ENCODE measurements at places on chromosomes 2 and 18.

GRCh38 chr2:120452945-120453634 lies 107.2 kb downstream of the INHBB start:
- no peak for DNase-seq

DNA sequence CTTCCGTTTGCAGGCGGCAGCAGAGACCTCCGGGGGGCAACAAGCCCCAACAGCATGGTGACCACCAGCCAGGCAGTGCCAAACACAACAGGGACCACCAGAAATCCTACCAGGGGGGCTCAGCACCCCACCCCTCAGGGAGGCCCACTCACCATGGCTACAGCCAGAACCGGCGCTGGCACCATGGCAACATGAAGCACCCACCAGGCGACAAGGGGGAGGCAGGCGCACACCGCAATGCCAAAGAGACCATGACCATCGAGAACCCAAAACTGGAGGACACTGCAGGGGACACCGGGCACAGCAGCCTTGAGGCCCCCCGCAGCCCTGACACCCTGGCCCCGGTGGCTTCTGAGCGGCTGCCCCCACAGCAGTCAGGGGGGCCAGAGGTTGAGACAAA lies 192.9 kb downstream of the SMAD7 start:
- no peak for DNase-seq

GRCh38 chr18:5546660-5547059 lies 2.9 kb upstream of the EPB41L3 start:
- DNase-seq = no peak

DNA sequence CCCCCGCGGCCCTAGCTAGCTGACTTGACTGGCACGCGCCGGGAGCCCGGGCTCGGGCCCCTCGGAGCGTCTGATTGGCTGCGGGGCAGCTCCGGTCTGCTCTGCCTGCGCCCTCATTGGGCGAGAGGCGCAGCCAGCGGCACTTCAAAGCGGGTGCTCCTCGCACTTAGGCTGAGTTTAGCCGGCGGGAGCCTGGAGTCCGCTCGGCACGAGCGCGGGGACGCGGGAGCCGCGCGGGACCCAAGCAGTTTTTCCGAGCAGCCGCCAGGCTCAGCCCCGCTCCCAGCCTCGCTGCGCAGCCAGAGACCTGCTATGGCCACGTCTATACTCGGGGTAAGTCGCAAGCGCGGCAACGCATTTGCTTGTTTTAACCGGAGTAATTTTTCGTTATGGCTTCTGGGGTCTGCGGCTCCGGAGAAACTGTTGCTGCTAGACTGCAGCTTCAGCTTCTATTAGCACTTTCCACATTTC lies at the start of gene SP9:
Gene SP9 (plus strand): TSS at position 174 of the 471 bp plus-strand sequence. CDS start 139 bp downstream, at position 313.
- DNase-seq = no peak

- DNase-seq = no peak
These were observed 109.8 kb downstream of the ADCYAP1 start for GRCh38 chr18:1014509-1014908.

- DNase-seq = no peak
These were observed 1392.9 kb upstream of the ACVR2A start for GRCh38 chr2:146451972-146452371.

- DNase-seq = no peak
These were observed 98.1 kb downstream of the ARMC9 start for GRCh38 chr2:231296401-231296974.

GRCh38 chr18:8427339-8427738 lies 181.9 kb upstream of the RAB12 start:
- DNase-seq = no peak

GRCh38 chr2:127932199-127932876 lies 46.6 kb upstream of the AMMECR1L start:
- no peak for DNase-seq

DNA sequence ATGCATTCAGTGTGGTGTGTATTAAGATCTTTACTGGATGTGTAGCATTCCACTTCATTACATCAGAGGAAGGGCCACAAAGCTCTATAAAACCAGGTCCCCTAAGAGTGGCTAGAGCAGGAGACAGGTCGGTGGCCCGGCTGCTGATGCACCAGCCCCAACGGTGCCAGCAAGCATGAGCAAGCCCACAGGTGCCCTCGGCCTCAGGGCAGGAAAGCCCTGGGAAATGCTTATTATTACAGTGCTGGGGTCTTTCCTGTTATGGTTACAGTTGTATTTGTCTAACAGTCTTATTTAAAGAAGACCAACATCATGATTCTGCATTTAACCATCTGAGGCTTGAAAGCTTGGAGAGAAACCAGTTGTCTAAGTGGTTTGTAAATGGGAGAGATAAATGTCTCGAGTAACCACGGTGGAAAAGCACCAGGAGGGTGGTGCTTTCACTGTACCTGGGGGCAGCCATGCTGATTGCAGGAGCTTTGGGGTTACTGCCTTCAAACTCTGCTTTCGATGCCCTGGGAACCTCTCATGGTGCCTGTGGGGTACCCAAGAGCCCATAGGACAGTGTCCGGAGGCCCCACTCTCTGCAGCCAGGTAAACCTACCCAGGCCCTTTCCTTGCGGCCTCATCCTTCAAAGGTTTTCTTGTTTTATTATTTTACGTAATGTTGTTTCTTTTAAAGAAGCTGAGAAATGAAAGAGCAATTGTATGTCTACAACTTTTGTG lies 133.1 kb downstream of the SH3RF3 start:
- DNase-seq = no peak

DNA sequence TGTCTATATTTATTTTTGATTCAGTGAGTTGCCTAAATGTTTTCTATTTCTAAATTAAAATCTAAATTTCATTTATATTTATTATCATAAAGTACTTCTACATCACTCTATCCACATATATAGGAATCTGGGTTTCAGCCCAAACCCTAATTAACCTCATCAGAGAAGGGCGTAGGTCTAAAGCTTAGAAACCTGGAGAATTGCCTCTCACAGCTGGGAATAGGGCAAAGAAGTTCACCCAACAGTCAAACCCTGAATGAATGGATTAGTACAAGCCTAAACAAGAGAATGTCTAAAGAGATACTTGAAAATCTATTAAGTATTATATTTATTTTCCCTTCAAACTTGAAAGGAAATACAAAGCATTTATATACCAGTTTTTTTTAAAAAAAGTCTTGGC lies 26.2 kb downstream of the TFPI start:
- DNase-seq = no peak

DNA sequence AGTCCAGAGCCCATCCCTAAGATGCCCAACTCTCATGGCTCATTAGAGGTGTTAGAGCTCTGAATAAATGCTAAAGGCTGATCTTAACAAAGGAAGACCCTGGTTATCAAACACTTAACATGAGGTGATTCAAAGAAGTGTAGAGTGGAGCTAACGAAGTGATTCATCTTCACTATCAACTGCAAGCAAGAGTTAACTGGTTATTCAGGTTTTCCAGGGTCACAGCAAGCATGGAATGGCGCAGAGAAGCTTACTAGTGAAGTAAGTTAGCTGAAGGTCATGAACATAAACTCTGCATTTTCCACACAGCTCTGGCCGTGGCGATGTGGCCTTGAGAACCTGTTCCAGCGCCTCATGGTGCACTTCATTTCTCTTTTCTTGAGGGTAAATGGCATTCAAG lies 17.0 kb downstream of the RND3 start:
- no peak for DNase-seq

- no peak for DNase-seq
These were observed 35.9 kb upstream of the CCDC93 start for GRCh38 chr2:118049816-118050140.

- no peak for DNase-seq
These were observed 364.3 kb upstream of the MEX3C start for GRCh38 chr18:51561821-51562220.

- DNase-seq = no peak
These were observed 217.6 kb downstream of the TMEM182 start for GRCh38 chr2:102979429-102979828.

GRCh38 chr18:21179590-21180220 lies 62.3 kb upstream of the GREB1L start:
- DNase-seq = peak; percentile 19

GRCh38 chr18:22346953-22347605 lies 70.6 kb downstream of the CTAGE1 start:
- DNase-seq = no peak

DNA sequence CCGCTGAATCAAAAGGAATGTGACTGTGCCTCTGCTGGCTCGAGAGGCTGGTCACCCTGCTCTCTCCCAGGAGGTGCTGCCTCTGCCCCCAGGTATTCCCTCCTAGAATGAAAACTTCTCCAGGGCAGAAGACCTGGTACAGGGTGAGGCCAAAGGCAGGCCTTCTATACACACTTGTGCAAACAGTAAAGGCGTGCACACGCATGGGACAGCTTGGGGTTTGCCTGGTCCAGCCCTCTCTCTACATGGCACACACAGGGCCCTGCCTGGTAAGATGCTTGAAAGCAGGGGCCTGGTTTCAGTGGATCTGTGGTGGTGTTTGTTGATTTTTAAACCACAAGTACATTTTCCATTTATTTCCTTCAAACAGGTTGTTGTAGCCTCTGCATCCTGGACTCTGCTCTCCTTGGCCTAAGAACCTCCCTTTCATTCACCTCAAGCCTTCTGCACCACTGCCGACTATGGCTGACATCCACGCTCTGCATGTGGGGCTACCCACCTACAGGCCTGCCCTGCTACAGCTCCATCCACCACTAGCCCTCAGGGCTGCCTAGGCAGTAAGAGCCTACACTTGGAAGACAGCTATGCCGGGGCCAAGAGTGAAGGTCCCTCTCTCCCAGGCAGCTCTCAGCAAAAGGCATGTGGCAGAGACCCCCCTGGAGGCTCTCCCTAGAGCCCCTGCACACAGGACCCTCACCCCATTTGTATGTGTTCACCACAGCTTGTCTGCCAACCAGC lies 190.7 kb downstream of the ZBTB7C start:
- DNase-seq = no peak

DNA sequence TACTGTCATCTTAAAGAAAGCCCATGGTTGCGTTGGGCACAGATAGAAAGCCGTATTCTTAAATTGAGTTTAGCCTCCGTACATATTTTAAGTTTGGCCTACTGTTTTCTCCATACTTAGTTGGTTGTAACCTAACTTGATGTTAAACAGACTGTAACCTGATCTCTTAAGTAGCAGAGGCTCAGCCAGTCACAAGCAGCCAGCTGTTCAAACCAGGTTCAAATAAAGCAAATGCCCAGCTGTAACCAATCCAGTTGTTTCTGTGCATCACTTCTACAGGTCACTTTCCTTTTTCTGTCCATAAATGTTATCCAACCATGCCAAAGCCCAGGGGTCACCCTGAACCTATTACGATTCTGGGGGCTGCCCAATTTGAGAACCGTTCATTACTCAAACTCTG lies 10.0 kb upstream of the THADA start:
- no peak for DNase-seq

DNA sequence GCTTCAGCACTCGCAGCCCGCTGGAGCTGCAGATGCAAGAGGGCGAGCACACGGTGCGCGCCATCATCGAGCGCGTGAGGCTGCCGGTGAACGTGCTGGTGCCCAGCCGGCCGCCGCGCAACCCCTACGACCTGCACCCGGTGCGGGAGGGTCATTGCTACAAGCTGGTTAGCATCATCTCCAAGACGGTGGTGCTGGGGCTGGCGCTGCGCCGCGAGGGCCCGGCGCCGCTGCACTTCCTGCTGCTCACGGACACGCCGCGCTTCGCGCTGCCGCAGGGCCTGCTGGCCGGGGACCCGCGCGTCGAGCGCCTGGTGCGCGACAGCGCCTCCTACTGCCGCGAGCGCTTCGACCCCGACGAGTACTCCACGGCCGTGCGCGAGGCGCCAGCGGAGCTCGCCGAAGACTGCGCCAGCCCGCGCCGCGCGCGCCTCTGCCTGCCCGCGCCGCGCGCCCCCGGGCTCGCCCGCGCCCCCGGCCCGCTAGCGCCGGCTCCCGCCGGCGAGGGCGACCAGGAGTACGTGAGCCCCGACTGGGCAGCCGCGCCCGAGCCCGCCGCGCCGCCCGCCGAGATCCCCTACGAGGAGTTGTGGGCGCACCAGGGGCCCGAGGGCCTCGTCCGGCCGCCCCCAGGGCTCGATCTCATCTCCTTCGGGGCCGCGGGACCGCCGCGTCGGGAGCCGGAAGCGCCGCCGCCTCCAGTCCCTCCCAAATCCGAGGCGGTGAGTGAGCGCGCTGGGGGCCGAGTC lies 11.8 kb downstream of the GAREM2 start:
- peak; percentile 54 for DNase-seq

DNA sequence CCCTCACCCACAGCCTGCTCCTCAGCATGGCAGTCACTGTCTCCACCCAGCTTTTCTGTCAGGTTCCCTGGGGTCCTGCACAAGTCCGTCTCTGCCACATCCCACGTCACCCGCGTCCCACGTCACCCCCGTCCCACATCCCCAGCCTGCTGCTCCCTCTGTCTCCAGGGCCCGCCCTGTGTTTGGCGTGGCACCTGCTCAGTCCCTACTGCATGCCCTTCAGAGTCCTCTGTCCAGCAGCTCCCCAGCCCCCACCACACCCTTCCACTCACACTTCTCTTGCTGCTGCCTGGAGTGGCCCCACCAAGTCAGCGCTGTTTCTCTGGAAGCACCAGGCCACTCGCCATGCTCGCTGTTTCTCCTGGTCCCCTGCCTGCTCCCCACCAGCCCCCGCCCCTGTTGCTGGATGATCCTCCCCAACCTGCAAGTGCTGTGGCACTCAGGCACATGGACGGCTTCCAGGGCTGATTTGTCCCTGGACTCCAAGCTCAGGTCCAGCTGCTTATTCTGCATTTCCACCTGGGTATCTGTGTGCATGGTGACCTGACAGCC lies 18.8 kb downstream of the ATG4B start:
- DNase-seq = no peak

GRCh38 chr18:35042389-35043071 lies 1.3 kb downstream of the MAPRE2 start:
- no peak for DNase-seq

DNA sequence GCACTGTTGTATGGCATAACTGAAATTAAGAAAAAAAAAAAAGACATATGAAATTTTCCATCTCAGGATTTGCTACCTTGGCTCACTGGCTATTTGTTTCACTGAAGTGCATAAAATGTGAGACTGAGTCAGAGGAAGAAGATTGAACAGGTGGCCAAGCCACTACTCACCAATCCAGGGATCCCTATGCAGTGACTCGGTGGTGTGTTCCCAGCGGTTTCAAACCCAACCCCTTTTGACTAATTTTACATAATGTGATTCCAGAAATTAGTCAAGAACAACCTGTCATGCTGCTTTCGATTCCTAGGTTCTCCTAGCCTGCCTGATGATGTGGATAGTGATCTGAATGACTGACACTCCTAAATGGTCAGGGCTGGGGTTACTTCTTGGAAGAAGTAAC lies 77.3 kb downstream of the KLHL14 start:
- no peak for DNase-seq

- DNase-seq = no peak
These were observed 34.4 kb upstream of the TTC32 start for GRCh38 chr2:19936203-19936602.

DNA sequence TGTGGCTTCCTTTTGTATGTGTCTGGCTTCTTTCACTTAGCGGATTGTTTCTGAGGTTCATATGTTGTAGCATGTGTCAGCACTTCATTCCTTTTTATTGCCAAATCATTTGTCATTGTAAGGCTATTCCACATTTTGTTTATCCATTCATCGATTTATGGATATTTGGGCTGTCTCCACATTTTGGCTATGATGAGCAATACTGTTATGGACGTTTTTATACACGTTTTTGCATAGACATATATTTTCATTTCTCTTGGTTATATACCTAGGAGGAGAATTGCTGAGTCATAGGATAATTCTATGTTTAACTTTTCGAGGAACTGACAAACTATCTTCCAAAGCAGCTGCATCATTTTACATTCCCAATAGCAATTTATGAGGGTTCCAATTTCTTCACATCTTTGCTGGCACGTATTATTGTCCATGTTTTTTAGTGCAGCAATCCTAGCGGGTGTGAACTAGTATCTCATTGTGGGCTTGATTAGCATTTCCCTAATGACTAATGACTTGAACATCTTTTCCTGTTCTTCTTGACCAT lies 48.1 kb upstream of the TBC1D8 start:
- no peak for DNase-seq

Measured in activated CD8-positive, alpha-beta memory T cell treated with anti-CD3 and anti-CD28 coated beads for 4 hours (primary cell).